ENCODE measurements at places on chromosomes 2 and 18.
A peak's percentile ranks its signal among the peaks of the same experiment; 100 is the strongest.

DNA sequence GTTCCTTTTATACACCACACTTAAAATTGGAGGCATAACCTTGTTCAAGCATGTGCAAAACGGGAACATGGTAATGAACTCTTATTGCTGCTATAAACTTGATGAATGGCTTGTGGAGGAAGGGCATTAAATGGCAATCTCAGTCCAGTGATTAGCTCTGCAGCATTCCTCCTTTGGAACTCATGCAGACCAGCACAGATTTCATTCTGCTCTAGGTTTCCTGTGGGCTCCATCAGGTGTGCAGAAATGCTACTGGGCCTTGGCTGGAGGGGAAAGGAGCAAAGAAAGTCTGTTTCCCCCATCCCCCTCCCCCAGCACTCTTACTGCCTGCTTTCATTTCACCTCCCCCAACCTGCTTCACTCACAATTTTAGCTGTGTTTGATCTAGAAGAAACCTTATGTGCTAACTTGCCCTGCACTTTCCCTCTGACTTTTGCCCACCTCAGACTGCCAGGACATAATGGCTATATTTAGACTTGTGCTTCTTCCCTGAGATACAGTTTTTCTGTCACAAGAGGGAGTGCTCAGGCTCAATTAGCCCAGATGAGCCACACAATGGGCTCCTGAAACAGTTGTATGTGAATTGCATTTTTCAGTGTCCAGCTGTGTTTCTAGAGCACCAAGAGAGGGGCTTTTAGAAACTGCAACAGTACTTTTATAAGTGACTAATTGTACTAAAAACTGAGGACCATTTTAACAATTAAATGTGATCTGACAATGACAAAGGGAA lies 109.8 kb downstream of the FSHR start:
- no peak for DNase-seq

DNA sequence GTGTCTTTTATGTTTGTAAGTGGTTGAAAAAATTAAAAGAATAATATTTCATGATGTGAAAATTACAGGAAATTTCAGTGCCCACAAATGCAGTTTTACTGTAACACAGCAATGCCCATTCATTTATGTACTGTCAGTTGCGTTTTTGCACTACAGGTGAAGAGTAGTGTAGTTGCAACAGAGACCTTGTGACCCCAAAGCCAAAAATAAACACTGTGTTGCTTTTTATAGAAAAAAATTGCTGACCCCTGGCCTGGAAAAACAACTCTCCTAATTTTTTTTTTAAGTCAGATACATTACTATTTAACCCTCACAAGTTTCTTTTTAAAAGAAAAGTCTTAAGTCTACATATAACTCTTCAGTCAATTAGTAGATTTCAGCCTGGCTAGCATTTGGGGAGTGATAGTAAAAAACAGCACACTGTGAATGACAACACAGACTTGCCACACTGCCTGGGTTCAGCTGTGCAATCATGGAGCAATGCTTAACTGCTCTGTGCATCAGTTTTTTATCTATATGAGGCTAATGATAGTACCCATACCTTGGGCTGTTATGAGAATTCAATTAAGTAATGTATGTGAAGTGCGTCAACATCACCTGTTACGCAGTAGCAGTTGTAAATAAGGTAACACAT lies 8.1 kb downstream of the KLHL14 start:
- no peak for DNase-seq

DNA sequence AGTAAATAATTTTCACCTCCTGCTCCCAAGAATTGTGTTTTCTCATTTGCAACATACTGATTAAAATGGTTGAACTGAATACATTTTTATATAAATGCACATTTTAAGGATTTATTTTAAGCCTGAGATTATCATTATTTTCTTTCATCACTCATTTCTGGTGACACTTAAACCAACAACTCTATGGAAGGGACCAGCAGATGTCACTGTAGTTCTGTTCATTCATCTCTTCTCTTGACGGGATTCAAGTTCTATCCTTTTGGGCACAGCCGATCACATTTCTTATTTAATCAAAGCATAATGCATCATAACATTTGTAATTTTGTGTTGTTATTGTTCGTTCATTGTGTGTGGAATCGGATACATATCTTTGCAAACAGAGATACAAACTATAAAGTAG lies 417.9 kb downstream of the HRH4 start:
- no peak for DNase-seq

- no peak for DNase-seq
Observed at GRCh38 chr2:230097841-230098240, 29.1 kb upstream of the SLC16A14 start.

- no peak for DNase-seq
Observed at GRCh38 chr2:209368406-209368805, 55.4 kb upstream of the MAP2 start.

DNA sequence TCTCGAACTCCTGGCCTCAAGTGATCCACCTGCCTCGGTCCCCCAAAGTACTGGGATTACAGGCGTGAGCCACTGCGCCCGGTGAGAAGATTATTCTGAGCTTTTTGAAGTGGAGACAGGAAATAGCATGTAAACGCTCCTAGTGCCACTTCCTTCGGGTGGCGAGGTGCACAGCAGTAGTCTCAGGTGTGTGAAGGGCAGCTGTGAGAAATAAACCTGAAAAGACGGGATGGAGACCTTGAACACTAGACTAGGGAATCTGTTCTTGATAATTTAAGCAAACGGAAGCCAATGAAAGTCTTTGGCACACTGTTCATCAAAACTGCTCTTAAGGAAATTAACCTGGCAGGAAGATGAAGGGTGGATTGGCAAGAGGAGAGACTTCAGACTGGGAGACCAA lies 439 bp upstream of the PLEKHH2 start:
- DNase-seq: peak; percentile 9

- no peak for DNase-seq
Observed at GRCh38 chr2:1521878-1522830, 108.9 kb downstream of the TPO start.

- DNase-seq: no peak
Observed at GRCh38 chr2:36578343-36579296, 19.3 kb downstream of the FEZ2 start.

DNA sequence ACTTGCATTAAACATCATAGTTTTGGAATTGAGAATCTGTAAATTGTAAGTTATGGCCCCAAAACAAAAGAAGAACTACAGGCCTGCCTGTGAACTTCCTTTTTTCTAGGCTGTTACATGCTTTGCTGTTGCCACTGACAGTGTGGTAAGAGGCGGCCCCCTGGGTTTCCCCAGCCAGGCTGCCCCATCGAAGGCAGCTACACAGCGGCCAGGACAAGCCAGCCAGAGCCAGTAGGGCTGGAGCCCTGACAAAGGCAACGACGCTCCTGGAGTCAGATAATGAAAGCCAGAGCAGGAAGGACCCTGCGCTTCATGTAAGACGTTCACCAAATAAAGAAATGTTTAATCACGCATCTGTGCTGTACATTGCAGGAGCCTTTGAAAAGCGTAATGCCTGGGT lies 55.0 kb downstream of the ANKRD44 start:
- DNase-seq: peak; percentile 65

GRCh38 chr2:64134813-64135212 lies 9.4 kb downstream of the PELI1 start:
- no peak for DNase-seq

DNA sequence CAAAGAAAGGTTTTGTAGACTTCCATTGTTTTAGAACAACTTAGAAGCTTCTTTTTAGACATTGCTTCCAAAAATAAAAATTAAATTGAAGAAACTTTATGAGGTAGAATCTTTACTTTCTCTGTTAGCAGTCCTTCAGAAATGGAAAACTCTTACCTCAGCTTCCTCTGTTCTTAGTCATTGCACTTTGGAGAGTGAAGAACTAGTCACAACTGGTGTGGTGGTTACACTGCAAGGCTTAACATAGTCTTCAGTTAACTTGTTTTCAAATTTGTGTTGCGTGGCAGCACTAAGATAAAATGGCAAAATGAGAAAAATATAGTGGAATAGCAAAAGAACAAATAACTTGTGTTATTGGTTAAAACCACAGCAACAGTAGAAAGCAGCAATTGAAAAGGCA lies 332.6 kb downstream of the KIAA1328 start:
- no peak for DNase-seq

DNA sequence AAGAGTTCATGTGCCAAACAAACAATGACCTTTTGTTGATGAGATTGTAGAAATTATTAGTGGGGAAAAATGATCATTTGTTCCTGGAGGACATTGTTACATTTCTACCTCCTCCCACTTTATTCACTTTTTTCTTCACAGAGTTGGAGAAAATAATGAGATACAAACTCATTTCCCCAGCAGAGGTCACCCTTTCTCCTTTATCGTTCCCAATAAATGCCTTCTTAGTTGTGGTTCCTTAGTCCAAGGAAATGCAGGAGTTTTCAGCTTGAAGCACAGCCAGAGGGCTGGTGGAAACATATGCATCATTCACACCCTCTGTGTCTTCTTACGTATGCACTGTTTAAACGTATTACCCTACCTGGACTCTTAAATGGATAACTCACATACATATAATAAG lies 108.8 kb downstream of the SLC4A3 start:
- no peak for DNase-seq

GRCh38 chr2:15615301-15615920 lies 23.7 kb downstream of the DDX1 start:
- no peak for DNase-seq

DNA sequence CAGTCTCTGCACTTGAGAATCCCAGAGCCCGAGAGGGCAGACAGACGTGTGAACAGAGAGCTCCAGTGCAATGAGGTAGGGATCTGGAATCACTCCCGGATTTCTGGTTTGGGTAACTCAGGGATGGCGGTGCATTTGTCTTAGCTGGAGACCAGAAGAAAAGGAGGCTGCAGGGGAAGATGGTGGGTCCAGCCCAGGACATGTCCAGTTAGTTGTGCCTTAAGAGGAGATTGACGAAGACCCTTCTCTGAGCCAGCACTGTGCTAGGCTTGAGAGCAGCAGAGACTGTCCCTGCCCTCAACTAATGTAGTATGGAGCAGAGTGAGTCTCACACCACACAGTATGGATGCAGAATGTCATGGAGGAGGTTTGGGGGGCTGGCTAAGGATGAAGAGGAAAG lies 150.6 kb upstream of the COPS8 start:
- DNase-seq: no peak

DNA sequence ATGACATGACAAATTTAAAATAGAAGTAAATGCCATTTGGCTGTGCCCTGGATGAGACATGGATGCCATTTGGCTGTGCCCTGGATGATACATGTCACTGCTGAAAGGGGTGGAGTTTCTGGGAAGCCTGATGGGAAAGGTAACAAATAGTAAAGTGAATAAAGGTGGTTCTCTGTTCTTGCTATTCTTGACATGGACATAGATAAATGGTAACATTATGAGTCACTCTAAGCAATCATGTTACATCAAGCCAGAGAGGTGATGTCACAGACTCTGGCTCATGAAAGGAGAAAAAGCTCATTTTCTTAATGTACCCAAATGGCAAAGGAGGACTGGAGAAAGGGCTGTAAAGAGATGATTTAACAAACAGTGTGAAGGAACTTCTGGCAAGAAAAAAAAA lies 86.4 kb downstream of the EML6 start:
- no peak for DNase-seq

DNA sequence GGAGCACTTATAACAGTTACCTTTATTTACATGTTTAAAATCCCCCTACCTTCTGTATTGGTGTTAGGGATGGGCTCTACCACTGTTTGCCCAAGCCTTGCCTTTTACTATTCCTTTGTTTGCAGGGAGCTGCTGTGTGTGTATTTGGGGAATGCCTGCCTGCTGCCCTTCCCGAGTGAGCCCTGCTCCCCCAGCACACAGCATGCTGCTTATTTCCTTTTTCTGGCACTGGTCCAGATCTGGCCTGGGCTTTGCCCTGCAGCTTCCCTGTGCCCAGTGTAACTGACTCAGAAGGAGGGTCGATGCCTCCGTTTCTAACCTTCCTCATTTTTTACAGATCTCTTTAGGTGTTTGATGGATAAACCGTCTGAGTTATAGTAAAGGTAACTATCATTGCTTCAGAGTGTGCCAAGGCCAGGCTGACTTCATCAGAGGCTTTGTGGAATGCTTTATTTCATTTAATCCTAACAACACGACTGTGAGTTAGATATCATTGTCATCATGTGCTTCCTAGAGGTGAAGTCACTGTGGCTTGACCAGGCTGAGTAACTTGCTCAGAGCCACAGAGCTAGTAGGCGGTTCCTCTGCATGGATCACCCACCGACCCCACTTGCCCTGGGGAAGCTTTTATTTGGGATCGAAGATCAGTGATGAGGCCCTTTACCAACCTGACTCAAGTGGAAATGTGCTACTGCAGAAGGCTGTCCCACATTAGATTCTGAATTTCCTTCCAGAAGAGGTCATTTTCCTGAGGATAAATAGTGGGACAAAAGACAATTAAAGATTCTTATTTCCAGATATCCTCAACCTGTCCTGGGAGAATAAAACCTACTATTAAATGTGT lies 238.8 kb downstream of the ZNF407 start:
- no peak for DNase-seq

DNA sequence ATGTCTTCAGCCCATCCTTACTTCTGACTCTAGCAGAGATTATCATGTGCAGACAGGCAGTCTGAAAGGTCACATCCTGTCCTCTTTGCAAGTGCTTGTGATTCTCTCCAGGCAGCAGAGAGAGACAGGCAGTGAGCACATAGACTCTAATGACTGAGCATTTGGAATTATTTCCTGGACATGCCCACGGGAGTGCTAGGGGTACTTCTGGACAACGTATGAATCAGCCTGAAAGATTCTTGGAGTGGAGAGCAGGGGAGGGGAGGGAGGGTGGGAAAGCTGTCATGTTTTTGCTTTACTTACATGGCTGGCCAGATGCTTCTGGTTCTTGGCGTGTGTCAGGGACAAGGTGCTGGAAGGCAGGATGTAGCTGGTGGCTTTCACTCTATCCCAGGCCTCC lies 150.6 kb downstream of the RIF1 start:
- DNase-seq: no peak

DNA sequence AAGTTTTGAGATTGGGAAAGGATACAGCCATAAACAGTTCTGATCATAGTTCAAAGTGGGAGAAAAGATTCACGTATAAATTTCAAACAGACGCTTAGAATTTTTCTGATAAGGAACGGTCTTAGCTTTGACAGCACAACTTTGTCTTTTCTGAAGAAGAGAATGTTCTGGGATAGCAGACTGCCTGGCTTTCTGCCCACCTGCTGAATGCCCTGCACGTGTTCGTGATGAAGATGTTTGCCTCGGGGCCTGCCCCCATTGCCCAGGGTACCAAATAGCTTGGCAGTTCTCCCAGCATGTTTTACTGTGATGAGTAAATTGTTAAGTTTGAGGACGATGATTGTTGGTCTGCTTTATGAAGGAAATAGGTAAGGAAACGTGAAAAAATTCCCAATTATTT lies 4.6 kb downstream of the MRPL33 start:
- no peak for DNase-seq

- no peak for DNase-seq
Observed at GRCh38 chr2:18299423-18300212, 260.8 kb downstream of the RDH14 start.

GRCh38 chr2:231795525-231796327 lies 9.5 kb downstream of the COPS7B start:
- no peak for DNase-seq

GRCh38 chr2:96427917-96428316 lies 77.2 kb downstream of the NEURL3 start:
- no peak for DNase-seq

- DNase-seq: no peak
Observed at GRCh38 chr18:22345718-22346117, 72.0 kb downstream of the CTAGE1 start.
